ENCODE measurements at places on chromosomes 13 and 19.

GRCh38 chr19:979318-979741, 4.8 kb upstream of the WDR18 start:
- no peak for DNase-seq

DNA sequence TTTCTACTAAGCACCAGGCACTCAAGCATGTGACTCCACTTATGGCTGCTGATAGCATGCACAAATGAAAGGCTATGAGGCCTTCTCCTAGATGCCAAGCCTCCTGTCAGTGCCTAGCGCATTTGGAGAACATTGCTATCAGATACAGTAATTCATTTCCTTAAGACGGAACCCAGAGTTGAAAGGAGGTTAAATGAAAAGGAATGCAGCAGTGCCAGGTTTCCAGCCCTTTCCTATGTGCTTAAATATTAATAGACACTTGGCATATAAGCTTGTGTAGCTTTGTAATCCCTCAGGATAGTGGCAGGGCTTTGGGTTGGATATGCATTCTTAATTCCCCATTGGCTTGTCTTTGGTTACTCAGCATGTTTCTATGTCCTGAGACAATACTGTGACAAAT, 140.1 kb upstream of the FRY start:
- no peak for DNase-seq

- DNase-seq = no peak
Observed at GRCh38 chr13:106284358-106284757, 251.1 kb downstream of the EFNB2 start.

DNA sequence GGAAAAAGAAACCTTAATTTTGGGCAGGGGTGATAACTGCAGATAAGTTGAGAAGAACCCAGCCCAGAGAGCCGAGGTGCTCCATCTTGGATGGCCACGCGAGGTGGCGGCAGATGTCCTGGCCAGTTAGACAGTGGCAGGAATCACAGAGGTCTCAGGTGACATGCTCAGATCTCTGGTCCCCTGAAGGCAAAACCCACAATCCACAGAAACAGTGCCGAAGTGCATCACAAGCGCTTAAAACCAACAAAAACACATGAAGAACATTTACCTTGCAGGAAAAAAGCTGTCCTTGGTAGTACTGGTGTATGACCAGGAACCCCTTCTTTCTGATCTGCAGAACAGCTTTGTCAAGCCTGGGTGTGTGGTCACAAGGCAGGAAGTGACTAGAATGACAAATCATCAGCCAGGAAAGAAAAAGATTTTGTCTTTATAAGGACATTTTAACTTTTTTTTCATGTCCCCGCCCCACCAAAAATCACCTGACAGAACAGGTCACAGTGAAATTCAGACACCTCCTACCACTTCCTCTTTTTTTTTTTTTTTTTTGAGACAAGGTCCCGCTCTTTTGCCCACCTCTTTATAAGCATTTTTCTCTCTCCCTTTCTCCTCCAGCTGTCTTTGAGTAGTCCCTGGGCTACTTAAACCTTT, at the start of gene LCP1:
LCP1 (minus strand) TSS at position 338 of the 651 bp plus-strand sequence. CDS start 22,515 bp downstream, outside the sequence.
- DNase-seq = no peak

GRCh38 chr19:29963576-29963975, 21.5 kb downstream of the URI1 start:
- no peak for DNase-seq

DNA sequence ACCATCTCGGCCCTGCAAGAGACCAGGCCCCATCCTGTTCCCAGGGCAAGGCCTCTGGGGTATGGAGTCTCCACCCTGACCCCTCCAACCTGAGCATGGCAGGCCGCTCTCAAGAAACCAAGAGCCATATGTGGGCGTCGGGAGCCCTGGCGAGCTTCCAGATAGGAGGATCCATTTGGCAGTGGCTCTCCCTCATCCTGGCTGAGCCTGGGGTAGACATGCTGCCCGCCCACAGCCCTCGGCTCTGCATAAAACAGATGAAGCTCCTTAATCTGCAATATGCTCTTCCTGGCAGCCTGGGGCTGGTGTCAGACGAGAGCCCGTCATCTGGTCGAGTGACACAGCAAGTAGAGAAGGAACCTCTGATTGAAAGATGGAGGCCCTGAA, 6.1 kb downstream of the ATP13A1 start:
- DNase-seq = no peak

- no peak for DNase-seq
Observed at GRCh38 chr13:96003304-96003703, 49.9 kb downstream of the UGGT2 start.

- no peak for DNase-seq
Observed at GRCh38 chr19:7970716-7971448, 27.4 kb upstream of the TIMM44 start.

- no peak for DNase-seq
Observed at GRCh38 chr13:74597526-74597925, 463.3 kb upstream of the KLF12 start.

- no peak for DNase-seq
Observed at GRCh38 chr19:728011-728410, 19.3 kb downstream of the PALM start.

DNA sequence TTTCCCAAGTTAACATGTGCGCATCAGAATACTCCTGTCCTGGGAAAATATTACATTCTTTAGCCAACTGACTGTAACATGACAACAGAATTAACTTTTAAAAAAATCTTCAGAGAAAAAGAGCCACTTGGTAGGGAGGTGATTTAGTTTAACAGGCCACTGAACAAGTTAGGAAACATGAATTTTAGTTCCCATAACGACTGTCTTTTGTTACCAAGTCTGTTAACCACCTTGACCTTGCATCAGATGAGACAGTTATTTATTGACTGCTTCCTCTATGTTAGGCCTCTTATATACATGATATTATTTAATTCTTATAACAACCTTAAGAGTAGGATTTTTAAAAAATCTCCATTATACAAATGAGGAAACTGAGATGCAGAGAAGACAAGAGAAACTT, 268.6 kb downstream of the NDFIP2 start:
- no peak for DNase-seq

DNA sequence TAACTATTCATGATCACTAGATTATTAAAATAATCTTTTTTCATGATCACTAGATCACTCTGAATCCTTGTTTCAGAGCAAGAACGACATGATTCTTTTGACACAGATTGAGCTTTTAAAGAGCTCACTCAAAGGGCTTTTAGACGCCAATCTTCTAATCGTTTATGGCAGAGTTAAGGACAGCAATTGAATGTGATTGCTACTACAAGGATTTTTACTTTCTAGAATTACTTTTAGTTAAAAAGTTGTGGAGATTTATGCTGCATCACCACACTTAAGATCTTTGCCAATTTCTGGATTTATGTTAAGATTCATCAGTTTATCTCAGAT, 1.3 kb downstream of the EXOSC8 start:
- no peak for DNase-seq

GRCh38 chr13:35718084-35718483, 241.6 kb upstream of the MAB21L1 start:
- no peak for DNase-seq

- no peak for DNase-seq
Observed at GRCh38 chr19:4594201-4594600, 34.7 kb upstream of the SEMA6B start.

DNA sequence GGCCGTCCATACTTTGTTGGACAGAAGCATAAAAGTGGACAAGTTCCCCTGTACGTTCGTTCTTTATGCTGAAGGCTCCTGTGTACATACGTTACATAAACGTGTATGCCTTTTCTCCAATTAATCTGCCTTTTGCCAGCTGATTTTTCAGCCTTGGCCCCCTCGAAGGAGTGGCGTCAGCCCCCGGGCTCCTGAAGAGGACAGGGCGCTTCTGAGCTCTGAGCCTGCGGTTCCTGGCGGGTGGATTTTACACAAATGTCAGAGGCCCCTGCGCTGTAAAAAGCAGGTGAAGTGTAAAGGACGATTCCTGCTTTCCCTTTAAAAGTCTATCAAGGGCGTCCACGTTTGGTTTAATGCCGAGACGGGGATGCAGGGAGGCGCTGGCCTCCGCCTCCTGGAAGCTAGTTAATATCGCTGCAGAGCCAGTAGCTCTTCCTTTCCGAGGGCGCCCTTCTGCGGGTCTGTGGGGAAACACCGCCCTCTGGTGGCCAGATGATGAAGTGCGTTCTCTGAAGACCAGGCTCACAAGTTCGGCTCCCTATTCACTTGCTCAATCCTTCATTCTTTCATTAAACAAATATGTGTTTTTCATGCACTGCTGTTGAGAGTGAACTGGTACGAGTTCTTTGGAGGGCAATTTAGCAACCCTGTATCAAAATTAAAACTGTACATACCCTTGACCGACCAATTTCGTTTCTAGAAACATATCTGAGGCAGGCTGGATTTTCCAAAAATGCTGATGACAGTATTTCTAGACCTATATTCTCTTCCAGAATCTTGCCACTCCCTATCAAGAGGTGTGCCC, 62.0 kb downstream of the GPR12 start:
- peak; percentile 27 for DNase-seq
